ENCODE measurements at places on chromosomes 12 and 14.
A peak's percentile ranks its signal among the peaks of the same experiment; 100 is the strongest.

- no peak for DNase-seq
Measured at GRCh38 chr12:54584128-54584527, 4.3 kb downstream of the PPP1R1A start.

- DNase-seq = peak; percentile 32
Measured at GRCh38 chr12:118330421-118331018, 42.2 kb downstream of the TAOK3 start.

GRCh38 chr14:89563471-89563870 is 146.4 kb upstream of the FOXN3 start:
- DNase-seq = peak; percentile 9

DNA sequence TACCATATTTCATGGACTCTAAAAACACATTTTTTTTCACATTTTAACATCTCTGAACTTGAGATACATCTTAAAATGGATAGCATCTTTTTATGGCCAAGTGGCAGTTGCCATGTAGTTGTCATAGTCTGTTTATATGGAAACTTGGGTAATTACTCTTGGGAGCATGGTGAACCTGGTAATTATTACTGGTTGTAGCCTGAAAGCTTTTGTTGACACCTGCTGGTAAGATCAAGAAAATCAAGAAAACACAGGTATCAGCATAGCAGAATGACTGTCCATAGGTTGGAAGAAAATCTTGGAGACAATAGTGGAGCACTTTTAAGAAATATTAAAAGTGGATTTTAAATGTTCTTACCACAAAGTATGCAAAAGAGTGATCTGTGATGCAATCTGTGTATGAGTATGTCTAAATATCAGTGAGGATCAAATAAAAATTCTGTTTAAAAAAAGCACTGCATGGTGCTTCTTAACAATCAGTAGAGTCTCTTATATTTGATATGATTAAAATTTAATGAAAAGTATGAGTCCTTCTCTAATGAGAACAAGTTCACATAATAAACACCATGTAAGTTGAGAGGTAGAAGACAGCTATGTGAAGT is 44.2 kb downstream of the TTC8 start:
- no peak for DNase-seq

DNA sequence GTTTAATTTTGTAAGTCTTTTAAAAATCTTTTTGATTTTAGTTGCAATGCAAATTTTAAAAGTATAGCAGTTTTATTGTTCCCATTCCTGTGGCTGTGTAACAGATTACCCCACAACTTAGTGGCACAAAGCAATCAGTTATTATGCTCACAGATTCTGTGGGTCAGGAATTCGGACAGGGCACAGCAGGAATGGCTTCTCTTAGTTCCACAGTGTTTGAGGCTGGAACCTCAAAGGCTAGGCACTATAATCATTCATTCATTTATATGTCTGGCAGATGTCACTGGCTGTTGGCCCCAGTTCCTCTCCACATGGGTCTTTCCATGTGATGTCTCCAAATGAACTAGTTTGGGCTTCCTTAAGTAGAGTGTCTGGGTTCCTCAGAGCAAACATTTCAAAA is 193.3 kb downstream of the RAD51B start:
- no peak for DNase-seq

DNA sequence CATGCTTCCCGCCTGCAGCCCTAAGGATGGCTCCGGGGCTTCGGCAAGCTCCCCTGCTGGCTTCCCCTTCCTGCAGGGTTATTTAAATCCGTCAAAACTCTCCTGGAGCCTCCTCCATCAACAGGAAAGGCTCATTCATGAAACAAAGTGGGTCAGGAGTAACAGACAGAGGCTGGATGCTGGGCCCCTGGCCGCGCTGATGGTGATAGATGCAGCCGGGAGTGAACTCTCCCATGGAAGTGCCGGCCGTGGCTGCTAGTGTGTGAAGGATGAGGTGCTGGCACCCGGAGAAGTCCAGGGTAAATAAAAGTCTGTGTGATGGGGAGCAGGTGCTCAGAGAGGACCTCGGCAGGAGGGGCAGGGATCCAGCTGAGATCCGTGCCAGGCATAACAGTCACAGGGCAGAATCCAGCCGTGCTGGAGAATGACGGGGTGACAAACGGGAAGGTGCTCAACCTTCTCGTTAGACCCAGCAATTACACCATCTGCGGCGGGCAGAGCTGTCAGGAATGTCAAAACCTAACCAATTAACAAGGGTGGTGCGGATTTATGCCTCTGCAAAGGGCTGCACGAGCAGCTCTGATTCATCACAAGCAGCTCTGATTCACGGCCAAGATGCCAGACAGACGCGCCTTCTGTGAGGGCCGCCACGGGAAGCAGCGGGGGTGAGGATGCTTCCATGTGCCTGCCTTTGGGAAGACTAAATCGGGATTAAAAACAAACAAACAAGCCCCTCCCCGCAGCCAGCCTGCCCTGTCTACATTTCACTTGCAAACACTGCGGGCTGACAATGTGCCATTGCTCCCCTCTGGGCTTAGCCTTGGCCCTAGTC is 55.6 kb downstream of the SYNE3 start:
- peak; percentile 94 for DNase-seq

DNA sequence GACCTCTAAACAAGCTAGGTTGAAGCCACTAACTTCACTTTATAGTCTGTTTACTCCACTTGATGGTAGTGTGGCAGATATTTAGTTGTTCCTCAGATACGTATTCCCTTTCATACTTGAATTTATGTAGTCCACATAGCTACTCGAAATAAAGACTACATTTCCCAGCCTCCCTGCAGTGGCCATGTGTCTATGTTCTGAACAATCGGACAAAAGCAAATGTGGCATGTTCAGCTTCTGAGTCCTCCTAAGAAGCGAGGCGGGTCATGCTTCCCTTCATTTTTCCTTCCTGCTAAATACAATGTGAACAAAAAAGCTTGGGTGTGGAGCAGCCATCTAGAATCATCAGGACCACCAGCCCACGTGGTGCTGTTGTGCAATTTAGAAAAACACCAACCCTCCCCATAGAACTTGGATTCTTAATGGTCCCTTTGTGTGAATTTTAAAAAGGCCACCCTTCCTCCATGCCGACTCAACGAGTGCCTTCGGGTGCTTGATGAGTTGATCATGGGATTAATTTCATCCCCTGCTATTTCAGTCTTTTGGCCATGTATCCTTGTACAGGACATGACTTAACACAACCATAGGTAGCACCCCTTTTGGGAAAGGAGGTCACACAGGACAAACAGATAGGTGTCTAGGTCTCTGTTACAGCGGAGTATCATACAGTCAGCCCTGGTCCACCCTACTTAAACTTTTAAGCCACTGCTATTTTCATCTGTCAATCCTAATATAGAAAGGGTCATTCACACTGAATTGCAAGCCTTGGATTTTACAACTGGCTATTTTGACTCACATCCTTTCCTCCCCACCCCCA is 60.7 kb downstream of the ZFC3H1 start:
- no peak for DNase-seq

GRCh38 chr12:12094481-12094880 is 23.7 kb downstream of the BCL2L14 start:
- DNase-seq = no peak

DNA sequence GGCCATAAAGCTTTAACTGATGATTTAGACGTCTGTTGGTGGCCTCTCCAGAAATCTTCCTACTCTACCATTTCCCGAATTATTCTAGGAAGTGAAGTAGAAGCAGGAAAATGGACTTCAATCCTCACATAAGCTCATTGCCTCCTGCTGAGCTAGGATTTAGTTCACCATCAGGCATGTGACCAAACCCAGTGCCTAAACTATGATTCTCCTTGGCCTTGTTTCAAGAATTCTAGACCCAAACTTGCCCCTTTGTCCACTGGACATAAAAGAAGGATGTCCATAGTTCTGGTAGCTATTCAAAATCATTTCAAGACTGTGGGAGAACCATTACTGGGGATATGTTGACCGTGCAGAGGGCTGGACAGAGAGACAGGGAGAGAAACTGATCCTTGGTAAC is 105.8 kb downstream of the C12orf50 start:
- no peak for DNase-seq

GRCh38 chr12:25771041-25771440 is 187.4 kb upstream of the RASSF8 start:
- no peak for DNase-seq

DNA sequence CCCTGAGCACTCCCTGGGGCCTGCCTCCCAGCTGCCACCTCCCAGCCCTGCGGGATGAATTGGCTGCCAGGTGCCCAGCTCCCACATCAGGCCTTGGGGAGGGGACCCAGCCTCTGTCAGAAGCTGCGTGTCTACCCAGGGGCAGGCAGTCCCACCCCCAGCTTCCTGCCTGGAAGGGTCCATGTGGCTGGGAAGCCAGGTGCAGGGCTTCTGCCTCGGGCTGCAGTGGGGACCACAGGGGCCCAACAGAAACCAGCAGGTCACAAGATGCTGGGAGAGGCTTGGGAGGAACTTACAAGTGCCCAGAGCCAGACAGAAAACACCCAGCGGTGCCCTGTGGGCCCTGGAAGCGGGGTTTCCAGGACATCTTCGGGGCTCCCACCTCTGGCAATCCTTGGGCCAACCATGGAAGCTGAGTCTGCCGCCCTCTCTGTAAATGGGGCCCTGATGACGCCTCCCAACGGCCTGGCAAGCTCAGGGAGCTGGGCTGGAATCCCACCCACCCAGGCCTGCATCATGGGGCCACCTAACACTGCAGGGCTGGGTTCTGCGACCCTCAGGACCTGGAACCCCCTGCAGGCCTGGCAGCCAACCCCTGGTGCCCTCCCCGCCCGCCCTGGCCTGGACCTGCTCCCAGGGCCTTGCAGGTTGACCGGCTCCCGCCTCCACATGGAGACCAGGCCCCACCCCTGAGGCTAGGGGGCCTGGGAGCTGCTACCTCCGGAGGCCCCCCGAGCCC is 36.6 kb downstream of the CCNK start:
- DNase-seq = no peak

DNA sequence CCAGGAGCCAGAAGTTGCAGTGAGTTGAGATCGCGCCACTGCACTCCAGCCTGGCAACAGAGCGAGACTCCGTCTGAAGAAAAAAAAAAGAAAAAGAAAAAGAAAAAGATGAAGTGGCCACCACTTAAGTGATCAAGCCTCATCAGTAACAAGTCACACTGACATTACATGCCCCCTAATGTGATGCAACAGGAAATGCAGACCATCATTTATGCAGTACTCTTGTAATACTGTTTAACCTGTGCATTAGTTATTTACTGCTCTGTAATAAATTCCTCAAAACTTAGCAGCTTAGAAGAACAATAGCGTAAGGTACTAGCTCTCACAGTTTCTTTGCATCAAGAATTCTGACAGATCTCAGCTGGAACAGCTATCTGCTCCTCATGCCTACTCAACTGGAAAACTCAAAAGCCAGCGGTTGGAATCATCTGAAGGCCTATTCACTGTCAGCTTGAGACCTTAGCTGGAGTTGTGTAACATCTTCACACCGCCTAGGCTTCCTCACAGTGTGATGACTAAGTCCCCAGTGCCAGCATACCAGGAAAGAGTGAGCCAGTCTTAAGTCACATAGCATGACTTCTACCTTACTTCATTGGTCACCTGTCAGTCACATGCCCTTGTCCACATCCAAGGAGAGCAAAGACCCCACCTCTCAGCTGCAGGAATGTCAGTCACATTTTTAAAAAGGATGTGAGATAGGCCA is 31.5 kb downstream of the EPS8 start:
- peak; percentile 62 for DNase-seq

- no peak for DNase-seq
Measured at GRCh38 chr12:57609101-57609780, 2.0 kb upstream of the ARHGEF25 start.

DNA sequence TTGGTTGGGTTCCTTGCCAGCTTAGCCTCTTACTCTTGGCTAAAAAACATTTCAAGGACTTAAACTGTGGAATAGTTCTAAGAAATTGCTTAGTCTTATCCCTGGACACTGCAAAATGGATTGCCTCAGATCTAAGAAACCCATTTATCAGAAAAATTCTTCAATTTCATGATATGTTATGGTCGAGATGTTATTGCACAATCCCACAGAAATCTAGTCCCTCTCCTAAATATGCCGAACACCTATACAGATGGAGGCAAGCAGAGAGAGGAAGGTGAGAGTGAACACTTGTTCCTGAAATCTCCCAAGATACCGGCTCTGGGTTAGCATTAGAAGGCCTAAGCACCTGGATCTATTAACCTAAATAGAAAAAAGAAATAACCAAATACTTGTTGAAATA is 267.2 kb downstream of the PAWR start:
- DNase-seq = no peak

- peak; percentile 82 for DNase-seq
Measured at GRCh38 chr14:104107611-104108569, 22.4 kb downstream of the ASPG start.

GRCh38 chr12:107079172-107080011 is 14.0 kb downstream of the CRY1 start:
- peak; percentile 19 for DNase-seq

- no peak for DNase-seq
Measured at GRCh38 chr14:88522393-88522792, 32.4 kb downstream of the PTPN21 start.

GRCh38 chr14:61511558-61511948 is 183.8 kb upstream of the HIF1A start:
- DNase-seq = no peak

DNA sequence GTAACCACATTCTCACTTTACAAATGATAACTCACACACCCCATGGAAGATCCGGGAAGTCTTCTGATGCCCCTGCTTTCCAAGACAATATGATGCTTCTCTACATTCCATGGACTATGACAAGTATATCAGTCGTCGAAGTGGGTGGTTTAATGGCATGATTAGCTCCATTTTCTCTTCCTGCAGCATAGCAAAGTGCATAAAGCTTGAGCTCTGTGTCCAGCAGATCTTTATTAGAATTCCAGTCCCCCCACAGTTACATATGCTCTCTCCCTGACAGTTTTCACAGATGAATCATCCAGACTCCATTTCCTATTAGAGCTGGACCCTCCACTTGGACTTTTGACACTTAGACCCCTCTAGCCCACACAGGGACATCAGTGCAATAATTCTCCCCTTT is 174.9 kb downstream of the BCAT1 start:
- DNase-seq = no peak

- peak; percentile 39 for DNase-seq
Measured at GRCh38 chr12:2451025-2451424, 343.7 kb upstream of the FKBP4 start.

DNA sequence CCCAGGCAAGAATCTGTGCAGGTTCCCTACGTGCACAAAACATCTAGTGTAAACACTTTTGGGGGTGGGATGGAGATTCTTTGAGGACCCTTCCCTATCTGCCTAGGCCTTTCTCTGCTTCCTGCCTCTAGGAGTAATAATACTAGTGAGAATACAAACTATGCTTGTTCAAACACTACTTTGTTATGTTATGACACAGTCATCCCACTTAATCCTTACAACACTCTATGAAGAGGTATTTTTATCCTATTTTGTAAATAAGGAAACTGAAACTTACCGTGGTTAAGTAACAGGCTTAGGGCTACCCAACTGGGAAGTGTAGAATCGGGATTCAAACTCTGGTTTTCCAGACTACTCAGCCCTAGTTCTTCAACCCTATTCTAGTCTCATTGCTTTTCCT is 96.5 kb downstream of the KCNA5 start:
- no peak for DNase-seq
